ENCODE measurements at places on chromosomes 7 and 10.

GRCh38 chr10:81216949-81217348, 658.0 kb upstream of the NRG3 start:
- no peak for DNase-seq

- DNase-seq, result no peak
These were observed 89.8 kb downstream of the RAB11FIP2 start for GRCh38 chr10:117956972-117957371.

GRCh38 chr10:75426880-75427279, 4.5 kb upstream of the LRMDA start:
- DNase-seq, result no peak

DNA sequence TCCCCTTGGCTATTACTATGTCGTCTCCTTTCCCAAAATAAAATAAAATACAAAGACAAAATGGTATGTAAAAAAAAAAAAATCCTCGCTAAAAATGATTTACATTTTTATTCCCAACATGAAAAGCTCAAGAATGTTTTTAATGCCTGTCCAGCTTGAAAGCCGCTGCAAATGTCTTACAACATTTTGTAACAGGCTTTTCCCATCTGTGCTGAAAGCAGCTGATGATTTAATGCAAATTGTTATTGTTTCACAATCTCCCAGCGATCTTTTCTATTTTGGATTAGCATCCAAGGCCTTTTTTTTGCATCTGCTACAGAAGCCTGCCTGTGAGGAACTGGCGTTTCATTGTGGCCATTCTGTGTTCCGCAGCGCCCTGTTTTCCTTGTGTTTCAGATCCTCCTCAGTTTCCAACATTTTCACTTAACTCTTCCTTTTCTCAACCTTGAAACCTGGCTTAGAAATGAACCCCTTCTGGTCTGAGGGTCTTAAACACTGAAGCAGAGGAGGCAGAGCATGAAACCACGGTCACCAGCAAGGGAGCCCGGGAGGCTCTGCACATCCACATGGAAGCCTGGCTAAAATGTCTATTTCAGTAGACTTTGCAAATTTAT, 712.1 kb downstream of the PARD3 start:
- no peak for DNase-seq

GRCh38 chr7:16169537-16169936, 251.8 kb downstream of the CRPPA start:
- DNase-seq, result no peak

- no peak for DNase-seq
These were observed 129.3 kb downstream of the GFRA1 start for GRCh38 chr10:116143673-116144222.

- DNase-seq, result no peak
These were observed 145.7 kb downstream of the RNLS start for GRCh38 chr10:88437411-88437810.

DNA sequence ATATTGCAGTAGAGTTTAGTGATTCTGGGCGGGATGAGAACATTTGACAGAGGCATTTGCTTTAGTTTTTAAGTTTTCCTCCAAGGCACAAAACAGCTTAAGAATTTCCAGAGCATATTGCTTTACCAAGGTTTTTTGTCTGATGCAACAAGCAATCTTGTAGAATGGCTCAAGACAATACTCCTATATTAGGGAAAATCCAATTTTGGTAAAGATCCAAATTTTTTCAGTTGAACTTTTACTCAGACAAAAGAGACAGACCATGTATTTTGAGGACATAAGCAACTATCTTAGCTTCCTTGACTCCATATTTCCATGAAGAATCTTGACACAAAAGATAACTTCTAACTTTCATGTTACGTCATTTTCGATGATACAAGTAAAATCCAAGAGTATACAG, 92.3 kb upstream of the NANOS1 start:
- DNase-seq, result no peak

- no peak for DNase-seq
These were observed 72.0 kb downstream of the SCRN1 start for GRCh38 chr7:29917641-29918040.

- no peak for DNase-seq
These were observed 50.8 kb upstream of the ZNF32 start for GRCh38 chr10:43699516-43699915.

DNA sequence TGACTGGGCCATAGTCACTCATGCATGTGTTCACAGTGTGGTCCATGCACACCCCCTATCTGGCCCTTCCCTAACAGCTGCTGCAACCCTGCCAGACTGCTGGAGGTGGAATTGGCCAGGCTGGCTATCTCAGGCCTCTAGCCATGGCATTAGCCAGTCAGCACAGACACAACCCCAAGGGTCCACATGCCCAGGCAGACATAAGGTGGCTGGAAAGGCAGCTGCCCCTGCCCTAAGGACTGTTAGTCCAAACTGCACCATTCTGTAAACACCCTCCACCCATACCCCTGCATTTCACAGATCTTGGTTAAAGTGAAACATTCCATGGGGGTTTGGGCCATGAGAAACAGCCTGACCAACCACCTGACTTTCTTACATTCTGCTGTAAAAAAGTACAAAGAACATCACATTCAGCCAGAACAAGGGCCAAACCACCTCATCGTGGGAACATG, 137.4 kb upstream of the KCNMA1 start:
- no peak for DNase-seq

DNA sequence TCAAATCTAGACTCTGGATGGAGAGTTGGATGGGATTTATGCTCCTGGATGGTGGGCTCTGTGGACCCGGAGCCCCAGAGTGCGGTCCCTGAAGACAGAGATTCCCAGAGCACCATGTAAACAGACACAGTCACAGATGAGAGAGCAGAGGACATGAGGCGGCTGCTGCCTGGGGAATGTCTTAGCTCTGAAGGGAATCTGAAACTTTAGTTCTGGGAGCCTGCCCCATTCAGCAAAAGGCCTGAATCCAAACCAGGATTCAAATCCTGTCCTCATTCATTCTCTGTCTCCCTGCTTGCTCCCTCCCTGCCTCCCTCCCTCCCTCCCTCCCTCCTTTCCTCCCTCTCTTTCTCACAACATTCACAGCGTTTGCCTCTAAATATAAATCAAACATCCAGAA, 49.5 kb upstream of the CALD1 start:
- DNase-seq, result no peak

Measured in CD4-positive, alpha-beta memory T cell (primary cell).